HepG2 (cell line): ENCODE measurements at places on chromosomes 11 and 22. TPM values are rescaled to one million over a fixed set of nuclear protein-coding genes. Genes with fewer than 3 reads are reported as not detected.

RAC2 gene
- total RNA-seq: not detected in 2 replicates

C11orf91 gene
- total RNA-seq: 0.35 TPM in 1 of 2 replicates, not detected in the other

GSTT2B gene
- total RNA-seq: 0.53 and 1.5 TPM in 2 replicates

SYCE3 gene
- total RNA-seq: not detected in 2 replicates

NPTXR gene
- total RNA-seq: 2.5 and 2.6 TPM in 2 replicates

OR51B4 gene
- total RNA-seq: 0.11 and 0.22 TPM in 2 replicates

TPH1 gene
- total RNA-seq: 0.22 and 0.53 TPM in 2 replicates

OR51M1 gene
- not detected in 2 replicates for total RNA-seq

RTN4R gene
- 0.11 and 0.22 TPM in 2 replicates for total RNA-seq

MS4A12 gene
- total RNA-seq: not detected in 2 replicates

TBX1 gene
- not detected in 2 replicates for total RNA-seq

GPHA2 gene
- 11.6 and 19.1 TPM in 2 replicates for total RNA-seq

MS4A6A gene
- total RNA-seq: not detected in 2 replicates

CDC45 gene
- total RNA-seq: 34.8 and 36.3 TPM in 2 replicates

SLC15A3 gene
- total RNA-seq: 0.58 and 0.77 TPM in 2 replicates

IRAG1 gene
- total RNA-seq: 0.13 TPM in 2 replicates

C11orf16 gene
- total RNA-seq: not detected in 2 replicates

HORMAD2 gene
- not detected in 2 replicates for total RNA-seq

CENATAC gene
- total RNA-seq: 9.2 and 25.0 TPM in 2 replicates

HBB gene
- total RNA-seq: not detected in 2 replicates

C11orf86 gene
- 0.11 and 0.17 TPM in 2 replicates for total RNA-seq

CRYBB3 gene
- 0.18 TPM in 1 of 2 replicates, not detected in the other for total RNA-seq

FREY1 gene
- total RNA-seq: 0.73 TPM in 1 of 2 replicates, not detected in the other

CHRM1 gene
- total RNA-seq: not detected in 2 replicates

SULT4A1 gene
- total RNA-seq: not detected in 2 replicates

TPST2 gene
- total RNA-seq: 9.2 and 15.2 TPM in 2 replicates

VPREB1 gene
- total RNA-seq: not detected in 2 replicates

MOGAT2 gene
- total RNA-seq: 27.2 and 27.8 TPM in 2 replicates

APOA5 gene
- 21.9 and 49.1 TPM in 2 replicates for total RNA-seq

NRXN2 gene
- total RNA-seq: not detected in 2 replicates

KCNK7 gene
- not detected in 2 replicates for total RNA-seq
